ENCODE measurements at places on chromosomes 1 and 21.
A peak's percentile ranks its signal among the peaks of the same experiment; 100 is the strongest.

- no peak for DNase-seq
These were observed 137.8 kb downstream of the HIVEP3 start for GRCh38 chr1:41780916-41781315.

- DNase-seq = no peak
These were observed 2015.8 kb downstream of the NCAM2 start for GRCh38 chr21:23014021-23014420.

- no peak for DNase-seq
These were observed 58.4 kb upstream of the EPS8L3 start for GRCh38 chr1:109821831-109822745.

DNA sequence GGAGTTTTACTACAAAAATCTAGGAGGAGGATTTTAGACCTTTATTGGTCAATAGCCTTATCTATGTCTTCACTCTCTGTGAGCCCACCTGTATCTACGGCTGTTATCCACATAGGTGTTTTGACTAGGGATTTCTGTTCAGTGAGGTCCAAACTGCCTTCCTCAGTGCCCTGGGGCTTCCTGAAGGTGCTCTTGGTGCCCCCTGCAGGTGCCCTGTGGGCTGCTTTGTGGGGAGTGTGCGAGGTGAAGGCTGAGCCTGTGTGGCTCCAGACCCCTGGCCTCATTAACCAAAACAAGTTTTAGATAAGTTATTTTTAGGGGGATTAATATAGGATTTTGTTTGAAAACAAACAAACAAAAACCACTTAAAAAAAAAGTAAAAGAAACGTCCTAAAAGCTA lies 122.5 kb downstream of the KIF26B start:
- no peak for DNase-seq

- DNase-seq = no peak
These were observed 32.9 kb upstream of the AGPAT3 start for GRCh38 chr21:43832158-43832550.

DNA sequence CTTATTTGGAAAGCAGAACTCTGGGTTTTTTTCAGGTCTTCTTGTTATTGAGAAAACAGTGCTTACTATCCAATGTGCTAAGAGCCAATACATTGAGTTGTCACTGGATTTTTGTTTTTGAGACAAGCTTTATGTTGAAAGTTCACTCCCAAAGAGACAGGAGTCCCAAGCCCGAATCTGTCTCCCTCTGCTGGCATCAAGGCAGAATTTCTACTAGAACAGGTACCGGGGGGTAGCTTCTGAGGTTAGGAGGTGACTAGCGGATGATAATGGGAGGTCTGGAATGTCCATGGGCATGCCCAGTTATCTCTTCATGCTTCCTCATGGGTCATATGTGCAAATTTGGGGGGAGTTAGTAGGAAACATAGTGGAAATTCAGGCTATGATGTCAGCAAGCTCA lies 25.1 kb downstream of the ZNF124 start:
- no peak for DNase-seq

- no peak for DNase-seq
These were observed 103.7 kb downstream of the AK5 start for GRCh38 chr1:77385551-77385950.

DNA sequence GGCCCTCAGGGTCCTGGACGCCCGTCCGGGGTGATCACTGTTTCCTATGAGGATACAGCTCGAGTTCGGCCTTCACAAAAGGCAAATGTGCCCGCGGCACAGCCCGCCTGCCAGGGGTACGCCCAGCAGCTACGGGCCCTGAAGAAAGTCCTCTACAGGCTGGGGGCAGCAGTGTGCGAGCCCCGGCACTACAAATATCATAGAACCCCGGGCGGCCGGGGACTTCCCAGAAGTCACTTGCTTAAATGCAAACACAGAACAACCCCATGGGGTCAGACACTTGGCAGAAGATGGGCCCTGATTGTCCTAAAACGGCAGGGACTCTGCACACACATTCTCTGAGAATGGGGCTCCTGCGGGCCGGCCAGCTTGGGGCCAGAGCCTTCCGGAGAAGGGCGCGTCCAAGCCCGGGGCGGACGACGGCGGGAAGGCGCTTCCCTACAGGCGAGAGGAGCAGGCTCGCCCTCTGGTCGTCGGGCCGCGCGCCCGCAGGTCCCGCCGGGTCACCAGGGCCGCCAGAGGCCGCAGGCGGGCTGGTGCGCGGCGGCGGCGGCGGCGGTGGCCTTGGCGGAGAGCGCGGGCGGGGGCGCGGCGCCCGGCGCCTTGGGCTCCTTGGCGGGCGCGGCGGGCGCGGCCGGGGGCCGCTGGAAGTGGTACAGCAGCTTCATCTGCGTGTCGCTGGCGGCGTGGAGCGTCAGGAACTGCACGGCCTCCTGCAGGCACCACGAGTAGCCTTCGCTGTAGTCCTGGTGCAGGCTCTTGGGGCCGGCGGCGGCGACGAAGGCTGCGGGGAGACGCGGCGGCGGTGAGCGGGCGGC lies 888 bp downstream of the HES5 start:
- DNase-seq = peak; percentile 83

- no peak for DNase-seq
These were observed 7.3 kb downstream of the RGS4 start for GRCh38 chr1:163076446-163076845.

DNA sequence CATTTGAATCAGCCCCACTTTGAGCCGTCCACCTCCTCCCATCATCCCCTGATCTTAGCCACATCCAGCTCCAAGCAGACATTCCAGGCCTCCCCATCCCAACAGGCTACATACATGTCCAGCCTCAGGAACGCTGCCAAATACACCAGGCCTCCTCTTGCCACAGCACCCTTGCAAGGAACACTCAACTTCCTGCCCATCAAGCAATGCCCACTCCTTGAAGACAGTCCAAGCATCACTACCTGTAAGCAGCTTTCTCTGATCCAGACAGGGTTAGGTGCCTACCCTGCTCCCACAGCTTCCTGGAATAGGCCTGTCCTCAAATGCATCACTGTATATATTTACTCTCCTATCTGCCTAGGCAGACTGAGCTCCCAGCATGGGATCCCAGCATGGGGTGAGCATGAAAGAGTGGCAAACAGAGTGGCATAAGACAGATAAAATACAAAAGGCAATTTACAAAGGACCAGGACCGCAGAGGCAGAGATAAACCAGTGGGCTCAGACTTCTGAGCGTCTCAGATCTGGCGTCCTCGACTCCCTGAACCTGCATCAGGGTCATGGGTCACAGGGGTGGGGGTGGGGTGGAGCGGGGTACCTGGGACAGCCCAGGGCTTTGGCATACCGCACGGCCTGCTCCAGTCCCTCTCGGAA lies 816 bp downstream of the HYI start:
- DNase-seq = peak; percentile 34

- DNase-seq = no peak
These were observed 57.4 kb downstream of the ZNF648 start for GRCh38 chr1:182003953-182004586.

GRCh38 chr1:66436378-66437135 lies 97.4 kb upstream of the SGIP1 start:
- peak; percentile 52 for DNase-seq

- no peak for DNase-seq
These were observed 1169.2 kb upstream of the B3GALT2 start for GRCh38 chr1:194355488-194356106.

DNA sequence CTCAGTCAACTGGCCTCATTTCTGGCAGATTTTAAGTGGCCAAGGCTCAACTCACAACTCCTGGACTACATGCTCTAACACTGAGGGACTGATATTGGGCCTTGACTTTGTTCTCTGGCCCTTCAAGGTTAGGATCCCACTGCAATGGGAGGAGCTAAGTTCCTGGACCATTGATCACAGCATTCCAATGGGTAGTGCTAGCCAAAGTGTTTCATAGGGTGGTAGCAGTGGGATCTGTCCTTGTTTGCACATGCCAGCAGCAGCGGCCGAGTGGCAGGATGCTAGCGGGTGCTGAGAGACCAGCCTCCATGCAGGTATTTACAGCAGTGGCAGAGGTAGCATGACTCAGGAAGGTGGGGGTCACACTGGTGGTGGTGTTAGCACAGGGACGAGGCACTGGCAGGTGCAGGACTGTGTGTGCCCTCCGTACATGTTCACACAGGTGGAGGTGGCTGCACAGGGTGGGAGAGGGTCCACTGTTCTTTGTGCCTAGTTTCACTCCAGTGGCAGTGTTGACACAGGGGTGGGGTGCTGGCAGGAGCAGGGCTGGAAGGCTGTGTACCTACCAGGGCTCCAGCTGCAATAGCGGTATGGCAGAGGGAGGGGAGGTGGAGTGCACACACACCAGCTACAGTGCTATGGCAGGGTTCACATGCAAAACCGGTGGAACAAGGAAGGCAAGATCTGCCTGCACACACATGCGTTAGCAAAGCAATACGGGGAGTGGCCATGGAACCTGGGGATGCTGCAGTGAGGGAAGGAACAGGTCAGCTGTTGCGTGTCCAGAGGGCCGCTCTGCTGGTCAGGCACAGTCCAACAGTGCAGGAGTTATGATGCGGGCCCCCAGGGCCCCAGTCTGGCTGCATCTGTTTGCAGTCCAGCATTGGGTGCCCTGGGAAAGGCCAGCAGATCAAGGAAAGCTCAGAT lies 51.7 kb downstream of the COL24A1 start:
- no peak for DNase-seq

DNA sequence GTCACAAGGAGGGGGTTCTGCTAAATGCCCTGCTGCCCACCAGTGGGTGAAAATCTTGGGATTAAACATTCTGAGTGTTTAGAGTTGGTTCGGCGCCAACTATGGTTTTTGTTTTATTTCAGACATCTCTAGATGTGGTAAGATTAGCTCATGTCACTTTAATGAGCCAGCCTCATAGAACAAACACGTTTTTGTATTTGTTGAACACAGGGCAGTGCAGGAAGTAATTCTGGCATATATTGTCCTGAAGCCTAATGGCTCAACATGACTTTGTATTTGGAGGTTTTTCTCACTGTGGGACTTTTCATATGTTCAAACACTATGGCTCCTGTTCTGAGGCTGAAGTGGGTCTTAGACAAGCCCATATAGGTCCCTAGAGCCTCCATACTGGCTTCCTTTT lies 107.8 kb downstream of the NGF start:
- DNase-seq = no peak

DNA sequence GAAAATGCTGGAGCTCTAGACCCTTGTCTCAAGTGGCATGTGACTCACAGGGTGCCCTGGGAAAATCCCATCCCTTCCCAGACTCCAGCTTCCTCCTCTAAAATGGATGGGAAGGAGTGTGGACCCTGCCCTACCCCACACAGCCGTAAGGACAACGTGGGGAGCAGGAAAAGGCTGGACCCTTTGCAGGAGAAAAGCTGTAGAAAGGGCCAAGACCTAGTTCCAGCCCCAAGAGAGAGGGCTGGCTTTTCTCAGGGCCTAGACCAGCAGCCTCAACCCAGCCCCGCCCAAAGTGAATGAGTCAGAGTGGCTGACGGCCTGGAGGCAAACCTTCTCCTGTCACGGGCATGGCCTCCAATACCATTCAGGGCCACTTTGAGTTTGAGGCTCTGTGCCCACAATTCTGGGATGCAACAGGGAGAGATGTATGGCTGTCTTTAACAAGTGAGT lies 1.1 kb downstream of the LAMB3 start:
- no peak for DNase-seq

GRCh38 chr21:39633770-39634181 lies 21.0 kb downstream of the B3GALT5 start:
- no peak for DNase-seq

GRCh38 chr1:219783605-219784235 lies 144.6 kb downstream of the SLC30A10 start:
- DNase-seq = no peak

GRCh38 chr1:37035014-37035691 lies 838 bp upstream of the GRIK3 start:
- no peak for DNase-seq

DNA sequence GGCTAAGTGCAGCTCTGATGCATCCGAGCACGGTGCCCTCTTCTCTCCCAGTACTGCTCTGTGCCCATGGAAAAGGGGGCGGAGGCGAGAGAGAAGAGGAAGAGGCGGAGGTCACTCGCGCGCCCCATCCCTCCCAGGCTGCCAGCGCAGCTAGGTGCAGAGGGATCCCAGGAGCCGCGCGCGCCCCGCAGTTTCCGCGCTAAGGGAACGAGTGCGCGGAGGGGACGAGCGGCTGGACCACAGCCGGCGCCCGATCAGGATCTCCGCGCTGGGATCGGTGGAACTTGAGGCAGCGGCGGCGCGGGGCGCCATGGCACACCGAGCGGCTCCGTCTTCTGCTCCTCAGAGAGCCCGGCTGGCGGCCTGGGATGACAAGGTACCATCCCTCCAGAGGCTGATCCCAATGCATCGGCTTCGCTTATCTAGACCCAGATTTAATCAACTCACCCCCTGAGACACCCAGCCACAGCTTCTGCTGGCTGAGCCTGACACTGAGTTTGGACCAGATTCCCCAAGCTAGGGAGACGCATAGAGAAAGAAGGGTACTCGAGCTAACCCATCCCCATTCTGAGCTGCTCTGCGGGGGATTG lies at the start of gene PTGFR:
Gene PTGFR (plus strand): TSS at position 114 of the 590 bp plus-strand sequence. CDS start 1,770 bp downstream, outside the sequence.
- no peak for DNase-seq

- DNase-seq = peak; percentile 12
These were observed 595 bp upstream of the E2F2 start for GRCh38 chr1:23531562-23532094.

- no peak for DNase-seq
These were observed 8.6 kb downstream of the GLIS1 start for GRCh38 chr1:53730224-53730865.

DNA sequence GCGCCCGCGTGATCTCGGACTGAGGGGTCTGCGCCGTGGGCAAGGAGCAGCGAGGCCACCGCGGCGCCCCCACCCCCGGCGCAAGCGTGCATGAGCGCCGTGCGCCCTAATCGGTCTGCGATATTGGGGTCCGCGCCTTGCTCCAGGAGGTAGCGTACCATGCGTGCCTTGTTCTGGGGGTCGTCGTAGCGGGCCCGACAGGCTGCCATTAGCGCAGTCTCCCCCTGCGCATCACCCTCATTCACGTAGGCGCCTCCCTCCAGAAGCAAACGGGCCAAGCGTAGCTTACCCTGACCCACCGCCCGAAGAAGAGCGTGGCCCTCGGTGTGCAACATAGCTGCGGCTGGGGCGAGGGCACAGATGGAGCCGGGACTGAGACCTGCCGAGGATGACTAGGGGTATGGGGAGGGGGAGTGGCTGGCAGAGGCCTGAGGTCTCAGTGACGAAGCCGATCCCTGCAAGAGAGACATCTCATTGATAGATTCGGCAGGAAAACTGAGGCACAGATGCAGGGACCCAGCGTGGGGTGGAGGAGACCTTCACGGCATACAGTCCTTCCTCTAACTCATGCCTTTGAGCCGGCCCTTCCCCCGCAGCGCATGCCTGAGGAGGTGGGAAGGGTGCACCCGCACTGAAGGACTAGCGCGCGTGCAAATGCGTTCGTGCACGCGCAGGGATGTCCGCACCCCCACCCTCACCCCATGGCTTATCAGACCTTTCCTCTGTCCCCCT lies 2.8 kb downstream of the ANKRD34A start:
- DNase-seq = peak; percentile 62

- DNase-seq = no peak
These were observed 33.6 kb upstream of the GBP5 start for GRCh38 chr1:89306273-89306672.

DNA sequence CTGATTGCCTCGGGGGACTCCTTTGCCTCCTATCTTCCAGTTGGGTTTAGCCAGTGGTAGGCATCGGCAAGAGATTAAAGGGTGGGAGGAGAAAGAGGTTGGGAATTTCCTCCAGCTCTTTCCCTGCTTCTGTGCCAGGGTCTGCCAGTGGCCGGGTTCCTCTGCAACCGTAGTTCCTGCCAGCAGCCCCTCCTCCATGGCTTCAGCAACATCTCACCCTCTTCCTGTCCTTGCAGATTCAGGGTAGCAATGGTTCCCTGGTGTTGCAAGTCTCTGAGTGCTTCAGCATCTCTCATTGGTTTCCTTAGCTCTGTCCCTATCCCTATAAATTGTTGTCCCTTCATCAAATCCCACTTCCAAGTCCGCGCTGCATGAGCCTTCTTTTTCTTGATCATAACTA lies 223.1 kb upstream of the JUN start:
- DNase-seq = no peak

- DNase-seq = no peak
These were observed 894 bp downstream of the EPB41 start for GRCh38 chr1:28915031-28915895.
